ENCODE measurements at places on chromosomes 3 and 15. TPM values are rescaled to one million over a fixed set of nuclear protein-coding genes. Genes with fewer than 3 reads are reported as not detected.

Gene GCNT3
- 7.3 TPM for total RNA-seq

Gene CD80
- 5.4 TPM for total RNA-seq

Gene C3orf62
- 9.8 TPM for total RNA-seq

Gene METTL6
- 14.7 TPM for total RNA-seq

Gene TMCO5A
- not detected for total RNA-seq

Gene THBS1
- total RNA-seq, result 570 TPM

Gene CMTM7
- total RNA-seq, result 46.7 TPM

Gene CCDC39
- total RNA-seq, result 0.63 TPM

Gene UROC1
- not detected for total RNA-seq

Gene USP50
- total RNA-seq, result not detected

Gene PCOLCE2
- total RNA-seq, result 13.7 TPM

Gene GRK7
- not detected for total RNA-seq

Gene IMPG2
- total RNA-seq, result 0.26 TPM

Gene ARGFX
- not detected for total RNA-seq

Gene BFSP2
- not detected for total RNA-seq

Data from left lung (tissue), 14 donors.